ENCODE measurements at places on chromosomes 5 and 9. TPM values are rescaled to one million over a fixed set of nuclear protein-coding genes. Genes with fewer than 3 reads are reported as not detected.

Gene TAF11L3
- polyA plus RNA-seq = not detected

Gene CKMT2
- polyA plus RNA-seq = 6.6 TPM

Gene LRRC19
- 0.24 TPM for polyA plus RNA-seq

Gene PCBD2
- 16.1 TPM for polyA plus RNA-seq

Gene GDA
- polyA plus RNA-seq = 0.31 TPM

DNA sequence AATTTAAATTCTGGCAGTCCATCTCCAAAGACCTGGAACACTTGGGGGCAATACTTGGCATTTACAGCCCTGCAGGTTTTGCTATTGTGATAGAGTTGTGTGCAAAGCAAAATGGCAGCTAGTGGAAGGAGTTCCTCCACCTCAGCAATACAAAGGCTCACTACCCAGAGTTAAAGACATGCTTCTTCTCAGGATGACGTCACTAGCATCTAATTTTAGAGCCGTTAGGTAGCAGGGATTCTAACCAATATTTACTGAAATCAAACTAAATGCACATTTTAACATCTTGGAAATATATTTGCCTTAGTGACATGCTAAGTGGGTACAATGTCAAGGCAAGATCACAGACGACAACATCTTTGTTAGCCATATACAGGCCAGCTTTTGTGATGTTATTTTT, 261.6 kb downstream of the MAN2A1 start:
- no peak for DNase-seq

DNA sequence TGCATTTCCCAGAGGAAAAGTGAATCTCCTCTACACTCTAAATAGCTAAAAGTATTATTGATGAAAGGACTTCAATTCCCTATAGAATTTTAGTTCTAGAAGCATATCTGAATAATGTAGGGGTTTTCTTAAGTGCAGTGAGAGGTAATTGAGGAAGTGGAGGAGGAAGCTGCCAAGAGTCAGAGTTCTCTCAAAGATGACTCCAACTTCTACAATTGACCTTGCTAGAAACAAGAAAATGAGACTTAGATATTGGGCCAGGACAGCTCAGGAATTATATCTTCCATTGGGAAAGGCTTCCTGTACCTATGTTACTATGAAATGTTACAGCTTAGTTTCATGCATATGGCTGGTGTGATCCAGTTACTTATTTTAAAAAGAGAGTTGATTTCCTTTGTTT, 10.4 kb upstream of the F2R start:
- DNase-seq = no peak

DNA sequence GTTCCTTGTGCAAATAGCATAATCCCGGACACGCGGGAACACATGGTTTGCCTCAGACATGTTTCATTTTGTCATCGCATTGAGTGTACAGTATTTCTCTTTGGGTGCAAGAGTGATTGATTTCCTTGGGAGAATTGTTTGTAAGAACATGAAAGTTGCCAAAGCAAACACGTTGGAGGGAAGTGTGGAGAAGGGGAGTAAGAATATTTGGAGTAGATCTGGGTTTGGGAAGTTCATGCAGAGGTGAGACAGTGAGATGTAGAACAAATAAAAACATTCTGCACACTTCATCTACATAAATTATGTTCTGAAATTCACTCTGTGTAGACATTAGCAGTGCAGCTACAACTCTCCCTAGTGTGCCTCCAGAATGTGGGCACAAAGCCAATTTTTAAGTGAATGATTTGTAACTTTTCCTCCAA, 24.0 kb downstream of the FOXD1 start:
- DNase-seq = no peak

- DNase-seq = no peak
Observed at GRCh38 chr5:97728920-97729319, 545.9 kb upstream of the RIOK2 start.

- DNase-seq = no peak
Observed at GRCh38 chr9:72540348-72540873, 19.0 kb downstream of the TMC1 start.

- no peak for DNase-seq
Observed at GRCh38 chr9:6121707-6122106, 93.9 kb upstream of the IL33 start.

GRCh38 chr5:10990634-10991033, 229.6 kb upstream of the DAP start:
- no peak for DNase-seq

DNA sequence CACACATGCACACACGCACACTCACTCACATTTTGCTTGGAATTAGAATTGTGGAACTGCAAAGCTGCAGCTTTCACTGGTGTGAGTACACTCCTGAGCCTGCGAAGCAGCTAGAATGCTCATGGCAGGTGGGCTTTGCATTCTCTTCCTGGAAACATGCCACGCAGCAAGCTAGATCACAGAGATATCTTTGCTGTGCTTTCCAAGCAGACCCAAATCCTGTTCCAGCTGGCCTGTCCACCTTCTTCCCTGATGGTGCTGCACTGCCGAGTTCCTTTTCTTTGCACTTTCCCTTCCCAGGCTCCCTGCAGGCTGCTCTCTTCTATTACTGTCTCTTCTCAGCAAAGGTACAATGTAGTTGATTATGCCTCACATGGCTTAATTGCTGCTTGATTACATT, 92.7 kb upstream of the CKMT2 start:
- DNase-seq = no peak

GRCh38 chr9:136567651-136568287, 21.9 kb upstream of the NOTCH1 start:
- DNase-seq = no peak

DNA sequence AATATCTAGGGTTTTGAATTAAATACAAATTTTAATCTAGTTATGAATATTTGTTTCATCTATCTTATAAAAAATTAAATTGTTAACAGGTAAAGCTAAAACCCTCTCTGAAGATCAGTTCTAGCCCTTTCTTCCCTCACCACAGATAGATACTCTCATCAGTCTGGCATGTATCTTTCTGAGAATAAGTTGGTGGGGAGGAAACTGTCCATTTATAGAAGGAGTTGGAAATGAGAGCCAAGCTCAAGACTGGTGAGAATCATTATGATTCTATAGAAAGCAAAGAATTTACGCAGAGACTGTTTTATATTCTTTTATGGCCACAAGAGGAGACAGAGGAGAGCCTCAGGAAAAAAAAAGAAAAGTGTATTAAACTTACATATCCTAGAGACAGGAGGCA, 59.0 kb downstream of the STARD4 start:
- no peak for DNase-seq

DNA sequence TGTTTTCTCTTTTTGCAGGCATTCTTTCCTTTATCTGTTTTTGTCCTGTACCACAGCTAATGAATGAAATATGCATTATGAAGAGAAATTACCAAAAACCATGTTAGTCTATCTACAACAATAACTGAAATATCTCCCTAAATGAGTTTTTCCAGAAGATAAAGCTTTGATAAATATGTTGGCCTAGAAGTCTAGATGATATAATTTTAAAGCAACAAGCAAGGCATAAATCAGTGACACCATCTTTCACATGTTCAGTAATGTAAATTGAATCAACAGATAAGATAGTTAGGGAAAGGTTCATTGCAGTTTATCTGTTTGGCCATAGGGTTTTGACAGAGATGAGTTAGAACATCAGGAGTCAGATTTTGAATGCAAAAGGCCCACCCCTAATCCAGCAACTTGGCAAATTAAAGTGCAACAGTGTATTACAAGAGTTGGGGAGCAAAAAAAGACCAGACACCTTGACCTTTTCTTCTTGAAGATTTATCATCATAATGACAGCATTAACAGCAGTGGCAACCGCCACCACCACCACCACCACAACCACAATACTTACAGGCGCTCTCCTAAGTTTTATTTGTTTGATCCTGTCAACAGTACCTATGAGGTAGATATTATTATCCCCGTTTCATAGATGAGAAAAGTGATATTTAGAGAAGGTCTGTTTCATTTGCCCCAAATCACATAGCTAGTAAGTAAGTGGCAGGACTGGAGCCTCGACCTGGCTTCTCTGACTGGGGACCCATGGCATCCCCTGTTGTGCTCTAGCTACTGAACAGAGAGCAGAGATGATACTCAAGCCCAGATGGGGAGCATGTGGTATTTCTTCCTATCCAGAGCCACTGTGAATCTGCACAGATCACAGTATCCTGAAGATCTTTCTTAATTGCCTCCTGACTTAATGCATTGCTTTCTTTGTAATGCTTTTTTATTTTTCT, 122.8 kb upstream of the DHFR start:
- no peak for DNase-seq

GRCh38 chr5:36584009-36584875, 22.2 kb upstream of the SLC1A3 start:
- DNase-seq = no peak

- no peak for DNase-seq
Observed at GRCh38 chr5:16000056-16000455, 179.5 kb downstream of the MARCHF11 start.

DNA sequence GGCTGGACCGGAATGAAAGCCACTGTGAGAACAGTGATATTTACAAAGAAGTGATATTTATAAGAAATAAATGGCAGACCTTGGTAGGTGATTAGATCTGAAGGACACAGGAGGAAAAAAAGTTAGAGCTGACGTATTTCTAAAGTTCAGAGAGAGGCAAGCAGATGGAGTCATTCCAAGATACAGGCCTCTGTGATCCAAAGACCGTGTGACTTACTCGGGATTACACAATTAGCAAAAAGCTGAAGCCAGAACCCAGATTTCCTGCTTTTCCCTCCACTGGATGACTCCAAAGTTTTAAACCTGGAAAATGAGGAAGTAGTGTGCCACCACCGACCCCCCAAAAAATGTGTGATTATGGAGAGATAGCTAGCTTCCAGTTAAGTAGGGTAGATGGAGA, 3.1 kb upstream of the DOCK8 start:
- no peak for DNase-seq
